Body of pancreas (tissue), 4 donors: ENCODE measurements at places on chromosomes 7 and 10. TPM values are rescaled to one million over a fixed set of nuclear protein-coding genes. Genes with fewer than 3 reads are reported as not detected.

MKI67 gene
- total RNA-seq = 0.33 TPM

PIK3CG gene
- total RNA-seq = 0.66 TPM

GRCh38 chr7:38795593-38795992 lies 113.4 kb downstream of the VPS41 start:
- DNase-seq = no peak

GRCh38 chr7:78677391-78677790 lies 776.1 kb downstream of the MAGI2 start:
- DNase-seq = no peak

GRCh38 chr7:123022576-123022975 lies 27.1 kb upstream of the TAS2R16 start:
- DNase-seq = no peak

GRCh38 chr7:94374231-94374630 lies 20.5 kb upstream of the COL1A2 start:
- peak; percentile 37 for DNase-seq

- peak; percentile 98 for DNase-seq
Observed at GRCh38 chr7:95608359-95609173, 12.2 kb upstream of the PDK4 start.

GRCh38 chr7:35676211-35676610 lies 18.7 kb downstream of the HERPUD2 start:
- no peak for DNase-seq

GRCh38 chr7:8260871-8261694 lies 884 bp downstream of the ICA1 start:
- peak; percentile 67 for DNase-seq

DNA sequence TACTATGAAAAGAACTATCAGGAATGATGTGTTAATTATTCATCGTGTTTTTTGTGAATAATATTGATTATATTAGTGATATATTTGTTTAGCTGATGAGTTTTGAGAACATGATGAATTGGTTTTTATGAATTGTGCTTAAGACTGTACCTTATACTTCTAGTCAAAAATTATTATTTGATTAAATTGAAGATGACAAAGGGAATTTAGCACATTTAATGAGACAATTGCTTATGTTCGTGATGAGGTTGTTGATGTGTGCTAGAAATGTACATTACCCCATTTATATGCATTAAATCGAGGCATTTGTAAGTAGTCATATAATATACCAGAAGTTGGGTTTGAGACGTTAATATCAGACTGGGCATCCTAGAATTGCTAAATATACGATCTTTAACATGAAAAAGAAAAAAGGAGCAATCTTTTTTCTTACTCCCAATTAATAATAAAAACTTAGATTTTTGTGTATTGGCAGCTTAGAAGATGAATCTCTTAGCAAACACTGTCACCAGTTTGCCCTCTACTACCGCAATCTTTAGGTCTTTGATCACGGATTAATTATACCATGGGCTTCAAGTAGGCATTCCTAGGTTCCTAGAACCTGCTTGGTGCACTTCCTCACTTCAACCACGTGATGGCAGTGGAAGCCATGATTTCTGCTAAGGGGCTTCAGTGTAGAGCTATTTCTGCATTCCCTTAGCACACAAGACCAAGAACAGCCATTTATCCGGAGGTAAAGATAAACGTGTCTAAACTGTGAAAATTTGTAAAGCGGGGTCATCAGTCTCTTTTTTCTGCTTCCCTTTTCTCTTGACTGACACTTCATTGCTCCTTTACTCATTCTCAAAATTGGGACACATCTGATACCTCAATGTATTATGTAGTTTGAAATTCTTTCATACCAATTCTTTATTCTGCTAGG lies 1.6 kb downstream of the KLHDC10 start:
- DNase-seq = peak; percentile 54
